ENCODE measurements at places on chromosomes 5 and 9.

- no peak for DNase-seq
Measured at GRCh38 chr5:1975898-1976765, 93.4 kb upstream of the IRX4 start.

DNA sequence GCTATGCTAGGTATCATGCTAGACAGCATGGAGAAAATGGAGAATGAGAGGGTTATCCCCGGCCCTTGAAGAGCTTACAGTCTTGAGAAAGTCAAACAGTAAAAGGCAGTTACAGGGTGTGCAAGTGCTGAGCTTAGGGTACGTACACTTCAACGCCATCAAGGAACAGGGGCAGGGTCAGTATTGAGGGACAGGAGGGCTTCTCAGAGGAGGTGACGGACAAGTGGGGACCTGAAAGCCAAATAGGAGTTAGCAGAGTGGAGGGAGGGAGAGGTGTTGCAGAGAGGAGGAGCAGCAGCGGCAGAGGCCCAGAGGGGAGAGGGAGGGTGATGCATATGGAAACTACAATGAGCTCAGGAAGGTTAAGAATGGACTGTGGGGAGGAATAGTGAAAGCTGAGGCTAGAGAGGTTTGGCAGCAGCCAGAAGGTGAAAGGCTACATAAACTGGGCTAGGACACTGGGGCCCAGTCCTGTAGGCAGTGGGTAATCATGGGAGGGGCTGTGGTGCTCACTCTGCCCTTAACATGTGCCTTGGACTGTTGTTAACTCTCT lies 88.0 kb downstream of the NRG2 start:
- DNase-seq: no peak

GRCh38 chr5:88769165-88769564 lies 113.8 kb downstream of the MEF2C start:
- DNase-seq: no peak

- DNase-seq: no peak
Measured at GRCh38 chr5:98989727-98990126, 60.9 kb upstream of the CHD1 start.

GRCh38 chr9:89891591-89892304 lies 286.9 kb downstream of the GADD45G start:
- DNase-seq: no peak

GRCh38 chr9:98602839-98603500 lies 105.8 kb downstream of the GABBR2 start:
- no peak for DNase-seq

DNA sequence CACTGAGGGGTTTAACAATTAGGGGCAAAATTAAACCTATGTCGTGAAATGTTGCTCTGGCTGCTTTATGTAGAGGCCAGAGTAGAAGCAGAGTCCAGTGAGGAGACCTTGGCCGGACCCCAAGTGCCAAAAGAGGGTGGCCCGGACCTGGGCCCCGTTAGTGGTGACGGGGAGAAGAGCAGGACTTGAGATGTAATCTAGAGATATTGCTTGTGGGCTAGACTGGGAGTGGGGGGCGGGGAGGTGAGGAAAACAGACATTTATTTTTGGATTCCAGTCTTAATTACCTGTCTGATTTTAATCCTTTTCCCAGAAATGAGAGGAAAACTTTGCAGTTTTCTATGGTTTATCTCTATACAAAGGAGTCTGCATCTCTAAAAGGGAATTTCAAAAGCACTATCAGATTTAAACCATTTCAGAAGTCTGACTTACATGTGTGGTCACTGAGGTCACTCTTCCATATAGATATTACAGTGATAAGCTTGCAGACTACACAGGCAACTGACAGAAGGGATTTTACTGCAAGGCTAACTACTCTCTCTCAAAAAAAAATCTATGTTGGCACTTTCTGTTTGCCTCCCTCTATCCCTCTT lies 108.1 kb downstream of the MED27 start:
- no peak for DNase-seq

GRCh38 chr9:10268531-10269485 lies 344.0 kb downstream of the PTPRD start:
- peak; percentile 14 for DNase-seq

DNA sequence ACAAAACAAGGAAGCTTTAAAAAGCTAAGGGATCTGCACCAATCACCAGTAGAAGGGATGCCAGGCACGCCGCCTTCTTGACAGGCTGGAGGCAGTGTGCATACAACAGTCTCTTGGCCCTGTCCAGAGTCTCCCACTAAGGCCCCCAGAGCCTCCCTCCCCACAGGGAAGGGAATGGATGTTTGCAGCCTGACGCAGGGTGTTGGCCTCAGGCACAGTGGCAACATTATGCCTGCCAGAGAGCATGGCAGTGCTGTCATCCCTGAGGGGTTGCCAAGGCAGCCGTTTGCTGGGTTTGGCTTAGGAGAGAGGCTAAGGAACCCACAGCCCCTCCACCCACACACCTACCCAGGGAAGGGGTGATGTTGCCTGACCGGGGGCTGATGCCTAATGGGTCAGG lies 4.8 kb downstream of the HBEGF start:
- no peak for DNase-seq
